Epithelial cell of prostate (primary cell): ENCODE measurements at places on chromosomes 16 and 17.

DNA sequence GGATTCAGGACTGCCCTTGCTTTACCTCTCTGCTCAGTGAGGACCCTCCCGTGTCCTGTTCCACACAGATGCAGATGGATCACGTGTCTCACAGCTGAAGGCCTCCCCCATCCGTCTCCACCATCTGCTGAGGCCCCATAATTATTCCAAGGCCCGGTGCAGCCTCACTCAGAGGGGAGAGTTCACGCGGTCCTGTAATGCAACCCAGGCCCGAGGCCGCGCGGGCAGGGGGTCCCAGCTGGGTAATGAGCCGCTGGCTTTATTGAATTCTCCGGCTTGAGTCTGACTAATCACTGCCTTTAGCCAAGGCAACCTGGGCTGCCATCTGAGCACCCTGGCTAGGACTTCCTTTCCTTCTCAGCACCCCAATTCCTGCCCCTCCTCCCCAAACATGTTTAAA is 4.4 kb upstream of the WFIKKN2 start:
- DNase-seq, result no peak

DNA sequence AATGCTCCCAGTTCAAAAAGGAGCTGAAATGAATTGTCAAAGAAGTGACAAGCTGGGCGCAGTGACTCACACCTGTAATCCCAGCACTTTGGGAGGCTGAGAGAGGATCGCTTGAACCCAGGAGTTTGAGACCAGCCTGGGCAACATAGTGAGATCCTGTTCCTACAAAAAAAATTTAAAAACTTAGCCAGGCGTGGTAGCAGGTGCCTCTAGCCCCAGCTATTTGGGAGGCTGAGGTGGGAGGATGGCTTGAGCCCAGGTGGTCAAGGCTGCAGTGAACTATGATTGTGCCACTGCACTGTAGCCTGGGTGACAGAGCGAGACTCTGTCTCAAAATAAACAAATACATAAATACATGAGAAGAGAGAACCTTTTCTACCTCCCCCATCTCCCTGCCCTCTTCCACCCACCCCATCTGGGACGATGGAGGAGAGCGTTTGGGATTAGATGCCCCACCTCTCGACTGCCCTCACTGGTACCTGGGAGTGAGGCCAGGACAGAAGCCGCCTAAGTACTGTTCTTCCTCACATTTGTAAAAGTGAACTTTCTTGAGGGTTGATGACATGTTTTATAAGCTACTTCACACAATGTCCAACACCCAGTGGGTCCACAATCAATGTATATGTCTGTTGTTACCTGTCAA is 2.4 kb downstream of the IL4R start:
- DNase-seq, result no peak

GRCh38 chr17:40551879-40552768 is 13.1 kb downstream of the CCR7 start:
- DNase-seq, result no peak

GRCh38 chr16:46927273-46927672 is 43.1 kb downstream of the GPT2 start:
- no peak for DNase-seq

DNA sequence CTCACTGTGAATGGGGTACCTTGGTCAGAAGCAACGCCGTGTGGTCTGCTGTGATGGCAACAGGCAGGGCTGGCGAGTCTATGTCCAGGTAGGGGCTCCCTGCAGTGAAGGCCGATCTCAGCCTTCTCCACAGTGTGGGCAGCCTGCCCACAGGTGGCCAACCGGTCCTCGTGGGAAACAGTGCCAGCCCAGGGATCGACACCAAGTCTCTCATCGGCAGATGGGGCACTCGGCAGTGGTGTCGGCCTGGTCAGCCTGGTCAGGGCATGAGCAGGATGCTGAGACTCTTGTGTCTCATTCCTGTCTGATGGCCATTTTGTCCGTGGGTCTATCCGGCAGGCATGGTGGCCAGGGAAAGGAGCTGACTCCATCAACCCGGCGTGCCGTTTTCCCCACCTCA is 92.2 kb downstream of the TNFRSF13B start:
- no peak for DNase-seq

GRCh38 chr16:64297863-64298600 is 823.8 kb downstream of the CDH11 start:
- no peak for DNase-seq

DNA sequence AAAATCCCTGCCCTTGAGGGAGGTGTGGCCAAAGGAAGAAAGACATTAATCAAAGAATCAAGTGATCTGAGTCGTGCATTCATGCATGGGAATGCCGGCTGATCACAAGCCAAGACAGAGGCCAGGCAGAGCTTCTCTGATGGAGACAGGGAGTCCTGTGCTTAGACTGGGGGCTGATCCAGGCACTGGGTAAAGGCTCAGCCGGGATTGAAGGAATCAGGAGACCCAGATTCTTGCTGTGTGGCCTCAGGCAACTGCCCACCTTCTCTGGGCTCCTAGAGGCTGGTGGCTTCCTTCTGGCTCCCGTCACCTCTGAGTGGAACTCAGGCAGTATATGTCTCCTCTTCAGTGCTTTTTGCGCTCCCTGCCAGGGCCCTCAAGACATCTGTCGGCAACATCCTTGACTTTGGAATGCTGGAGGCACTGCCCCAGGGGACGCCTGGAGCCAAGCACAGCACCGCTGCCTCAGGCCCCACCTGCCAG is 17.7 kb downstream of the RAI1 start:
- DNase-seq, result no peak
